ENCODE measurements at places on chromosomes 2 and 18. TPM values are rescaled to one million over a fixed set of nuclear protein-coding genes. Genes with fewer than 3 reads are reported as not detected.

Gene TEX44
- 248 TPM for total RNA-seq

Gene CNGA3
- 1.1 TPM for total RNA-seq

DNA sequence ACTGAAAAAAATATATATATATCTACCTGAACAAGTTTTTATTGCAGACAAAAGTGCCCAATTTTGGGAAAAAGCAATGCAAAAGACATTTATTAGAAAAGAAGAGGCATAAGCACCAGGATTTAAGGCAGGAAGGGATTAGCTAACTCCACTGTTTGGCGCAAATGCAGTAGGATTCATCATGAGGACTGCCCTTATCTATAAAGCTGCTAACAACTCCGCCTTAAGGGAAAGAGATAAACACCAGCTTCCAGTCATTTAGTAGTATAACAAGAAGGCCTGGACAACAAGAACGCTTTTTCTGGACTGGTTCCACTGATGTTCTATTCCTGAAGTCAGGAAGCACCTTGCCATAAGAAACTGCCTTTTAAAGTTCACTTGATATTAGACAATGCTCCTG lies 52.9 kb upstream of the FSHR start:
- no peak overlapping the region for H3K27ac ChIP-seq
- H3K4me3 ChIP-seq, result no peak overlapping the region
- H3K4me1 ChIP-seq, result no peaks in the 10 kb centered on the region
- H3K36me3 ChIP-seq, result no peaks in the 10 kb centered on the region
- DNase-seq, result no peak
- no peaks in the 10 kb centered on the region for H3K27me3 ChIP-seq

Gene CAPN13
- 2.2 TPM for total RNA-seq

GRCh38 chr2:158806941-158807340 lies 11.8 kb downstream of the DAPL1 start:
- DNase-seq, result no peak
- H3K4me3 ChIP-seq, result no peak overlapping the region
- H3K36me3 ChIP-seq, result no peaks in the 10 kb centered on the region
- H3K4me1 ChIP-seq, result no peaks in the 10 kb centered on the region
- no peaks in the 10 kb centered on the region for H3K27me3 ChIP-seq

GRCh38 chr2:111029181-111029927 lies 91.4 kb upstream of the BCL2L11 start:
- DNase-seq, result no peak
- H3K27me3 ChIP-seq, result no peaks in the 10 kb centered on the region
- H3K4me1 ChIP-seq, result no peaks in the 10 kb centered on the region
- H3K36me3 ChIP-seq, result no peaks in the 10 kb centered on the region

- H3K4me1 ChIP-seq, result peaks cover 3% of the 10 kb centered on the region
- H3K36me3 ChIP-seq, result no peaks in the 10 kb centered on the region
- DNase-seq, result no peak
- H3K4me3 ChIP-seq, result no peak overlapping the region
- no peaks in the 10 kb centered on the region for H3K27me3 ChIP-seq
- no peak overlapping the region for H3K27ac ChIP-seq
Observed at GRCh38 chr18:21602299-21602587, 1.7 kb upstream of the ESCO1 start.

Gene HOXD11
- 0.62 TPM for total RNA-seq

GRCh38 chr18:73283032-73283431 lies 415.2 kb upstream of the NETO1 start:
- no peaks in the 10 kb centered on the region for H3K4me1 ChIP-seq
- no peak overlapping the region for H3K27ac ChIP-seq
- no peaks in the 10 kb centered on the region for H3K27me3 ChIP-seq
- H3K4me3 ChIP-seq, result no peak overlapping the region
- no peak for DNase-seq

DNA sequence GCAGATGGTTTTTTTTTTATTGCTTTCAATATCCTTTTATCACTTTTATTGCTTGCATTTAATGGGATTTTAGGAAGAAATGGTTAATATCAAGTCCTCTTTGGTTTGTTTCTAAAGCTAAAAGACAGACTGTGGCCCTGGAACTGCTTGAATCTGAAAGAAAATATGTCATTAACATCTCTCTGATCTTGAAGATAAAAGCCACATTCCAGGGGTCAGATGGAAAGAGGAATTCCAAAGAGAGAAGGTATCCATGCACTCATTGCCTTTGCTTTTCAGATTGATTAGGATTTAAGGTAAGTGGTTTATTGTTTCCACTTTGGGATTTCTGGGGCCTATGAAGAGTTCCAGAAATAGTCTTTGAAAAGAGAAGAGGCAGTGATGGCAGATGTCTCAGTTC lies 54.1 kb downstream of the ARHGEF33 start:
- H3K4me1 ChIP-seq, result peaks cover 8% of the 10 kb centered on the region
- no peaks in the 10 kb centered on the region for H3K36me3 ChIP-seq
- no peaks in the 10 kb centered on the region for H3K27me3 ChIP-seq
- H3K4me3 ChIP-seq, result no peak overlapping the region
- DNase-seq, result no peak
- no peak overlapping the region for H3K27ac ChIP-seq

GRCh38 chr2:170714381-170715061 lies 616 bp upstream of the SP5 start:
- H3K36me3 ChIP-seq, result no peaks in the 10 kb centered on the region
- peak; percentile 61 for DNase-seq
- no peak overlapping the region for H3K27ac ChIP-seq

DNA sequence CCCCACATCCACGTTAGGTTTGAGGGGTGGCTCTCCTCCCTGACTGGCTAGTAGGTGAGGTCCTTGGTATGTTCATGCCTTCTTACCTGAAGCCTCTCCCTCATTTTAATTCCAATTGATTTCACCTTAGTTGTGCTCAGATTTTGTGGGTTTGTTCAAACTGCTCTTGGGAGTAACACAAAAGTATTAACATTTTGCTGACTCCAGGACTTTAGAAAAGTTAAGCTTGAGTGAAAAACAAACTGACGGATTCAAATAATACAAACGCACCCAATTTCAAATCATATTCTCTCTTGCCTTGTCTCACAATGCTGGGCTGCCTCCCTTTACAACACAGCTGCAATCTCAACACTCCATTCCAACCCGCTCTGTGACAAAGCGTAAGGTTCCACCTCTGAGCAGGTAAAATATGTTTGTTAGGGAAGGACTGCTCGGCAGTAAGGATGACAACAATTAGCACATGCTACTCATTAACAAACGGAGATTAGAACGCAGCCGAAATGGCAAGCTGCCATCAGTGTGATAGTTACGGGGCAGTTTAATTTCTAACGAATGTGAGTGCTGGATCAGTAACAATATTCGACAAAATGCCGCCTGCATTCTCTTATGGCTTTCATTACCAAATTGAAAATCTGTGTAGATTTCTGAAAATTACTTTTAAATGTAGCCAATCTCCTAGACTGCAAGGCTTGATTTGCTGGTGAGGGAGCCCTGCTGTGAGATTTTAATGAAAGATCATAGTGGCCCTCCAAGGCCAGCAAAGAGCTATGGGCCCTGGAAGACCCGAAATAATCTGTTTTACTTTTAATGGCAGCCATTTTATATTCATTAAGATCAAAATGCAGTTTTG lies 730.6 kb upstream of the FANCL start:
- DNase-seq, result no peak
- H3K27me3 ChIP-seq, result no peaks in the 10 kb centered on the region
- H3K4me3 ChIP-seq, result no peak overlapping the region
- no peaks in the 10 kb centered on the region for H3K36me3 ChIP-seq
- H3K27ac ChIP-seq, result no peak overlapping the region

Gene NEMP2
- total RNA-seq, result 8.1 TPM

- no peak for DNase-seq
- H3K27ac ChIP-seq, result no peak overlapping the region
- H3K4me3 ChIP-seq, result no peak overlapping the region
- H3K27me3 ChIP-seq, result no peaks in the 10 kb centered on the region
Observed at GRCh38 chr18:46566111-46566510, 90.9 kb downstream of the LOXHD1 start.

DNA sequence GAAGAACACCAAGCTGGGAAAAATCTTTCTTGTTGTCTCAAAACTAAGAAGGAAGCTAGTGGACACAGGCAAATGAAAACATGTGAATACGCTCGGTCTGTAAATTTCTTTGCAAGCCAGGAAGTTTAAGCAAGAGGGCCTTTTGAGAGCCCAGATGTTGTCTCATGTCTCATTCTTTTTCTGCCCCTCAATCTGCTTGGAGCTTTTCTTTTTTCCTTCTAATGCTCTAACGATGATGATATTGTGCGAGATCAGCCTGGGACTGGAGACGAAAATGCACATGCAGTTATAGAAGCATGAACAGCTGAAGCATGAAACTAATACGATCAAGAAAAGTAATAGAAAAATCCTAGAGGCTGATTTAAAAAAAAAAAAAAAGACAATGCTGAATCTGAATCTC lies 138.6 kb upstream of the CHAC2 start:
- H3K27me3 ChIP-seq, result no peaks in the 10 kb centered on the region
- no peak for DNase-seq
- H3K36me3 ChIP-seq, result no peaks in the 10 kb centered on the region

DNA sequence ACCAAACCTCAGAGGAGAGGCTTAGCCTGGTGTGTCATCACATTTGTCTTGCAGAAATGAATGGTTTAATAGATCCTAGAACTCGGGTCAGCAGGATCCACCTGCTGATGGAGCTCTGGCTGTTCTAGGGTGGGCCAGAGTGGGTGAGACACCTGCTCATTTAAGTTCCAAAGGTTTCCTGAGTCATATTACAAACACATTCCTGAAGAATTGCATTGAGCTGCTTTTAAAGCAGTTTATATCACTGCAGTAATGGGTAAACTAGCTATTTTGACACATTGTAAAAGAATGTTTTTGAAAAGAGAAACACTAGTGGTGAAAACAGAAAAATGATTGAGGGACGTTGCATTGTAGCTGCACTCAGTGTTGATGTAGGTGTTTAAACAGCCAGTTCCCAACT lies 175.3 kb upstream of the TCF4 start:
- H3K27me3 ChIP-seq, result no peaks in the 10 kb centered on the region
- H3K27ac ChIP-seq, result no peak overlapping the region
- H3K36me3 ChIP-seq, result no peaks in the 10 kb centered on the region
- no peak overlapping the region for H3K4me3 ChIP-seq
- no peaks in the 10 kb centered on the region for H3K4me1 ChIP-seq
- DNase-seq, result no peak

Gene ZNF396
- 3.7 TPM for total RNA-seq

Gene LIMS4
- 11.2 TPM for total RNA-seq

Gene TMBIM1
- 59.9 TPM for total RNA-seq

DNA sequence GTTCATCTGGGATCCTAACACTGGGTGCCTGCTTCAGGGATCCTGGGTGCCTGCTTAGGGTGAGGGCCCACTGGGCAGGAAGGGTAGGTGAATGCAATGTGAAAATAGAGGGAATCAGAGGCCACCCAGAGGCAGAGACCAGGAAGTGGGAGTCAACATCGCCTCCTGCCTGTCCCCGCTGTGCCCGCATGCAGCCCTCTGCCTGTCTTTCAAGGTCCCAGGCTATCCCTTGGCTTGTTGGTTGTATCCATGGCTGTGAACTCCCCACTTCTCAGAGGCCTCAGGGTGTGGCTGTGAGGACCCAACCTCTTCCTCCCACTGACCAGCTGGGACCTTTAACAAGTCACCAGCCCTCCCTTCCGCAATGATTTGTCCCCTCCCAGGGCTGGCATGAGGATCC lies 26.5 kb downstream of the PSD4 start:
- no peaks in the 10 kb centered on the region for H3K4me1 ChIP-seq
- no peak overlapping the region for H3K4me3 ChIP-seq
- DNase-seq, result no peak
- H3K27me3 ChIP-seq, result no peaks in the 10 kb centered on the region
- H3K36me3 ChIP-seq, result no peaks in the 10 kb centered on the region
- H3K27ac ChIP-seq, result no peak overlapping the region

Gene TMEM200C
- 3.3 TPM for total RNA-seq

DNA sequence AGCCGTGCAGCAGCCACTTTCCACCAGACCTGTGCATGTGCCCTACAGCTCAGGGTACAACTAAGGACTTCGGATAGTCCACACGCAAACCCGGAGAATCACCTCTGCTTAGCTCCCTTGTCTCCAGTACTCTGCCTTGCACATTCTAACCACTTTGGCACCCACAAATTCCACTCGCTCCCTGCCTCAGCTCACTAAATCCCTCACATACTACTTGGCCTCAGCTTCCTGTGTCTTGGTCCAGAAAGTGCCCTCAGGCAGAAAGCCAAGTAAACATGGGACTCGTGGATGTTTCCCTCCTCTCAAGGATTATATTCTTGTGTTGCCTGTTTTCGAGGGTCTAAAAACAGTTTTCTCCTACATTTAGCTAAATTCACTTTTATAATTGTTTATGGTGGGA lies 157.8 kb upstream of the DAPL1 start:
- no peaks in the 10 kb centered on the region for H3K27me3 ChIP-seq
- no peaks in the 10 kb centered on the region for H3K36me3 ChIP-seq

DNA sequence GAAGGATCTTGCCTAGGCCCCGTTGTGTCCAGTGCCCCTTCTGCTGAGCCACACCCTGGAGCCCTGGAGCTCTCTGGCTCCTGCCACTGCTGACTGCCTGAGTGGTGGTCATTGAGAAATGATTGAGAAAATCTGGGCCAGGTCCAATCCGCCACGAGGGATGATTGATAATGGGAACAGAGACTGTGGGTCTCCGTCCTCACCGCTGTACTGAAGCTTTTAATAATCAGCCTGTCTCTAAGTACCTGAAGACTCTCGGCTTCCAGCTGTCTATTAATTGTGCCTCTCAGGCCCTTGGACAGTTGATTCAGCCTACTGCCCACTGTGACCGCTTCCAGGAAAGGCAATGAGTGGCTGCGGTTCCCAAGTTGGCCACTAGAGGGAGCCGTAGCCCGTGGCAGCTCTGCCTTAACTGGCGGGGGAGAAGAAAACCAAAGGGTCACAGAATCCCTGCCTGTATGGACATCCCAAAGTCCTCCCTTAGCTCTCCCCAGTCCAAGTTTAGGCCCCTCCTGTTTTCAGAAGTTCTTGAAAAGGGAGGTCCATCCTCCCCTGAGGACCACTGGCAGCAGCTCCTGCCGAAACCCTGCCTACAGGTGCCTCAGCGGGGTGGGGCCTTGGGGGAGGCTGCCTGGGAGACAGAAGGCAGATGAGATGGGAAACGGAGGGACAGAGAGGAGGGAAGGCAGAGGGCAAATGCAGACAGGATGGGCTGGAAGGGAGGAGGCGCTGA lies 213.6 kb downstream of the TNS1 start:
- no peak overlapping the region for H3K4me3 ChIP-seq
- no peaks in the 10 kb centered on the region for H3K36me3 ChIP-seq
- H3K27me3 ChIP-seq, result no peaks in the 10 kb centered on the region
- peaks cover 9% of the 10 kb centered on the region for H3K4me1 ChIP-seq
- no peak overlapping the region for H3K27ac ChIP-seq

Data from testis (tissue), 5 donors.